ENCODE measurements at places on chromosomes 7 and 10.

DNA sequence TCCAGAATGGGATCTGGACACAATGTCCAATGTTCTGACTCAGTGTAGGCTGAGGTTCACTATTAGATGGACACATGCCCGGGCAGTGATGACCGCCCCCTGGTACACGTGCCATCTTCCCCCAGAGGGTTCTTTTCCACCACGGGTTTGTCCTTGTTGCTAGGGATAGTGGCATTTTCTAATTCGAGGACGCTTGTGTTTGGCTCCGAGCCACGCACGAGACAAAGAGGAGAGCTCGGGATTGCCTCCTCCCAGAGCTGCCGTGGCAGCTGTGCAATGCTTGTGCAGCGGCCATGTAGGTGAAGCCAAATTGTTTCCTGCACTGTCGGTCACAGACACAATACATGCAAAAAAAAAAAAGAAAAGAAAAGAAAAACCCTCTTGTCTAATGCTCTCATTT lies 207.5 kb downstream of the PAXIP1 start:
- no peak for DNase-seq

- DNase-seq = no peak
Measured at GRCh38 chr10:120671491-120671890, 179.7 kb upstream of the WDR11 start.

- no peak for DNase-seq
Measured at GRCh38 chr7:84188786-84189405, 5.7 kb downstream of the SEMA3A start.

DNA sequence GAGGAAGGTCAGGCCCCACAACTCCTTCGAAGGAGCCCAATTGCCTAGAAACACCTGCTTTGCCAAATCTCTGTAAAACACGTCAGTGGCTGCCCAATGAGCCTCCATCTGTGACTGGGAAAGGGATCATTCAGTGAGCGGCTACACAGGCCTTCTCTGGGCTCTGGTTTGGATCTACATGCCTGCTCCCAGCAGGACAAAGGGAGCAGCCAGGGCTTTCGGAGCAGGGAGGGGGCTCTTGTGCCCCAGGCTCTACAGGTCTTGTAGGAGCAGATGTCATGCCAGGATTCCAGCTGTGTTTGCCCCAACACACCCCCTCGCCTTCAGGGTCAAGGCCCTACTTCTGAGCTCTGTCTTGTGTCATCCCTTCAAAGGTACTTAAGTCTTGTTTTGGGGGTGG lies 73.5 kb downstream of the CLEC2L start:
- no peak for DNase-seq

- no peak for DNase-seq
Measured at GRCh38 chr10:127990846-127991542, 84.1 kb downstream of the PTPRE start.

DNA sequence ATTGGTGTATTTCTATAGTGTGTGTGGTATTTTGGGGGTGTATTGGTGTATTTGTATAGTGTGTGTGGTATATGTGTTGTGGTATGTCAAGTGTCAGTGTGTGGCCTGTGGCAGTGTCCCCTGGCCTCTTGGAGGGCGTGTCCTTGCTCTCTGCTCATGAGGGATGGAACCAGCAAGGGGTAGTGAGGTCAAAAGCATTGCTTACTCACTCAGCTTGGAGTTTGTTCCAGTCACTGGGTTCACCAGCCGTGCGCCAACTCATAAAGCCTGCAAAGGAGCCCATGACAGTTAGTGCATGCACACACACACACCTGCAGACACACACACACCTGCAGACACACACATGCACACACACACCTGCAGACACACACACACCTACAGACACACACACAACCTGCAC lies 4.3 kb upstream of the TRPV6 start:
- DNase-seq = no peak

DNA sequence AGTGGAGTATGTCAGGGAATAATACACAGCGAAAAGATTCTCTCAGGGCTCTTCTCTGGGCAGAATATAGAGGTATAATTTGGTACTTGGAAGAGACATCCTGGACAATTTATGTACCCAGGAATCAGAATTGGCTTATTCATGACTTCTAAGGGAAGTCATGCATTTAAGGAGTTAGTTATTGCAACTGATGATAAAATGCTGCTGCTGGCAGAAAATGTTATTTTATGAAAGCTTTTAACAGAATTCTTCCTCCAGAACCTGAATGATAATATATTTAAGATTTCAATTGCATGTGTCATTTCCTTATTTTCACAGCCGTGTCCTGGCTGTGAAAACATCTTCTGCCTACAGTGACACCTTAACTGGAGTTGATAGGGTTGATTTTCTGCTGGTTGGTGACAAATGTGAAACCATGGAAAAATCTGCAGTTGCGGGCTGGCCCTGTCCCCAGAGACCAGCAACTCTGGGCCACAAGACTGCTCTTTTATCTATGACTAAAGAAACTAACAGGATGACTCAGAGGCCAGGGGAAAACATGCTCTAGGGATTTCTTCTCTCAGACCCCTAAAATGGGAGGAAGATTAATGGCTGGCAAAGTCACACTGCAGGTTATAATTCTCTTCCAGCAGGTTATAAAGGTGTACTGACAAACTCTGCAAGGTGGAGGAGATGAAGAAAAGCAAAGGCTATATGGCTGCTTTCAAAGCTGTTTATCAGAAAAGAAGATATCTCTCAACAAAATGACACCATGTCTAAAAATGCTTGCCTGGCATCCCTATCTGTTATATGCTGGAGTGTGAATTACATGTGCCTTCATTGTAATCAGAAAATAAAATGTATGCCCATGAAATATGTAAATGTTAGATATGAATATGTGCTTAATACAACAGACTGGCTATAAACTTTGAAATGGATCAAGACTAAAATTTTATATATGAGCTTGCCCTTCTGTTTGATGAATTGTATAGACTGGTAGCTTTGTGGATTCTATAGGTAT lies 12.1 kb upstream of the TRUB1 start:
- DNase-seq = no peak

DNA sequence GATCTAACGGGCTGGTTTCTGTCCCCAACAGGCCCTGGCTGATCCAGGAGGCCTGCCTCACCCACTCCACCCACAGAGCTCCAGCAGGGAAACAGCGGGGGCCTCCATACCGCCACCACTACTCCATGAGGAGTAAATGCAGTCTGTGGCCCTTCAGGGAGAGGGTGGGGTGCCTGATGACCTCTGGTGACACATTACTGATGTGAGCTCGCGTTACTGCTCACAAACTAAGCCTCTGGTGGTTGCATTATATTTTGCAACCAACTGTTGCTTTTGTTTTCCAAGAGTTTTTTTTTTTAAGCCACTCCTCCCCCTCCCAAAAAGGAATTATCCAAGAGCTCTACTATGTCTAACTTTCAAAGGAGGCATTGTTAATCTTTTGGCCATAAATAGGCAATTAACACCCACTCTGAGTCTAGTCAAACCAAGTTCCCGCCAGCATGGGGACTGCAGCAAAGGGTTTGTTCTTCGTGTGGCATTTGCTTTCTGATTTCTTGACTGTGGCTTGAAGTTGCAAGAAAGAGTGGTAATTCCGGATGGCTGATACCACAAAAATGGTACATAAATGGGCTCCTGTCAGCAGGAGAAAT lies 72.6 kb downstream of the FAM53B start:
- no peak for DNase-seq

DNA sequence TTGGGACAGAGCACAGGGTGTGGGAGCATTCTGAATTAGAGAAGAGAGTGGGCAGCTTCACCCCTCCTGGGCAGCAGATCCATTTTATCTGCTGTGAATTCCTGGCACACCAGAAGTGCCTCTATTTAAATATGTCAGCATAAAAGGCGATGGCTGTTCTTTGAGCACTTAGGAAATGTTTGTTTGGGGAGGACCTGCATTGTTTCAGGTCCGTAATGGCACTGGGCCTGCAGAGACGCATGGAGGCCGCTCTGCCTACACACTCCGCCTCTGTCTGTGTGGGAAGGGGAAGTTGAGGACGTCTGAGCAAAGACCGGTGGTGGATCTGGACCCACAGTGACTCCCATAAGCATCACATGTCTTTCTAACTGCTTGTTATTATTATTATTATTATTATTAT lies 253.2 kb downstream of the CAMK1D start:
- DNase-seq = no peak

GRCh38 chr7:87853237-87853864 lies 22.8 kb downstream of the SLC25A40 start:
- no peak for DNase-seq

Data from stimulated activated CD8-positive, alpha-beta memory T cell treated with anti-CD3 and anti-CD28 coated beads, Interleukin-4, amount 100 ng/mL, for 1 hour (primary cell).